ENCODE measurements at places on chromosomes 6 and 20. TPM values are rescaled to one million over a fixed set of nuclear protein-coding genes. Genes with fewer than 3 reads are reported as not detected.

Gene CNBD2
- 8.3 TPM for total RNA-seq

Gene TJAP1
- total RNA-seq = 23.7 TPM

Gene BIRC7
- 0.53 TPM for total RNA-seq

Gene OVOL2
- total RNA-seq = 35.8 TPM

Gene RPL10A
- total RNA-seq = 1,714 TPM

Gene PEX6
- total RNA-seq = 30.7 TPM

Gene LINC00237
- total RNA-seq = not detected

Gene MUC21
- not detected for total RNA-seq

Gene APOM
- 7.2 TPM for total RNA-seq

Gene HTR1B
- not detected for total RNA-seq

Gene CST5
- not detected for total RNA-seq

GRCh38 chr20:64217539-64218221 is 37.9 kb upstream of the PCMTD2 start:
- DNase-seq = no peak

- no peak for DNase-seq
Measured at GRCh38 chr6:16473184-16473907, 235.0 kb downstream of the GMPR start.

DNA sequence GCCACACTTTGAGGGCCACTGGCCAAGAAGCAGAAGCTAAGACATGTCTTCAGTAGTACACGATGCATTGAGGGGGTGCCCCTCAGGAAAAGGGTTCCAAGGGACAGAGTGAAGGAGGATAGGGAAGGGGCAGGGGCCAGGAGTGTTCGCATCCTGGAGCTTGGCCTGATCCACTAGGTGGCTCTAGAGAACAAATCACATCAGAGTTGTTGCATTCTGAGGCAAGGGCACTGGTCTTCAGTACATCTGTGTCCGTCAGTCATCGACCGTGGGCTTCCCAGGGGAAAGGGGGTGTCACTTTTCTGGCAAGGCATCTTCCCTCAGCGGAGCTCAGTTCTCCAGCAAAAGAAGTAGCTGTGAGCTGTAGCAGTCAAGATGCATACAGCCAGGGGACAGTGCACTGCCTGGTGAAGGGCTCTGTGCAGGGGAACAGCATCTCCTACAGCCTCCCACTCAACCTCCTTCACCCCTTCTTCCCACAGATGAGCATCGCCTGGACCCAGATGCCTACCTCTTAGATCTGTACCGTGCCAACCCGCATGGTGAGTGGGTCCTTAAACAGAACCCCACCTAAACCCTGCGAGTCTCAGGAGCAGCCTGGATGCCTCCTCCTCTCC is 47.8 kb downstream of the ARHGAP40 start:
- no peak for DNase-seq

GRCh38 chr20:63288581-63289251 is 4.3 kb upstream of the COL20A1 start:
- DNase-seq = no peak

- no peak for DNase-seq
Measured at GRCh38 chr6:152952045-152952444, 30.8 kb downstream of the FBXO5 start.

- DNase-seq = no peak
Measured at GRCh38 chr6:373031-373430, 18.5 kb upstream of the IRF4 start.

DNA sequence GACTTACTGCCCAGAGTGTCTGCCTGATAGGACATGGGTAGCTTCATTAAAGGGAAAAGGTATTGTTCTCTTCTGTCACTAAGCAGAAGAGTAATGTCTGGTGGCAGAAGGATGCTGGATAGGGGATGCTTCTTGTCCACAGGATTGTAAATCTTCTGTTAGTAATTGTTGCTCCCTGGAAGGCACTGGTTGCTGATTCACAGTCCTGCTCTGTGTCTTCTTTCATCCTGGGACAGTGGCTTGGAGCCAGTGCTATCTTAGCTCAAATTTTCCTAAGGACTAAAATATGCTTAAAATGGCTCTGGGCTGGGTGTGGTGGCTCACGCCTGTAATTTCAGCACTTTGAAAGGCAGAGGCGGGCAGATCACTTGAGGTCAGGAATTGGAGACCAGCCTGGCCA is 48.0 kb downstream of the SYTL3 start:
- DNase-seq = peak; percentile 36

DNA sequence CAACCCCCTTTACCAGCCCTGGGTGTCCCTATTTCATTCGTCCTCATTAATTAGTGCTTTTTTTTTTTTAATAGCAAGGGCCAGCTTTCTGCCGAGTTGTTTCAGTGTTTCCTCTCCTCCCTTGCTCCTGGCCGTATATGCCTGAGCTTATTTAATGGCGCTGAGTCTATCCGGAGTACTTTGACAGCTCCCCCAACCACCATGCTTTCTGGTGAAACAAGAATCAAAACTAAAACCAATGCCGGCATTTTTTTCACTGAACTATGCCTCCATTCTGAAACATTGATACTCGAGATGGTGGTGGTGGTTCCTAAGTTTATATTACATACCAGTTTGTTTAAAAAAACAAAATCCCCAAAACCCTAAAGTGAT is 1.2 kb downstream of the DCBLD1 start:
- no peak for DNase-seq

DNA sequence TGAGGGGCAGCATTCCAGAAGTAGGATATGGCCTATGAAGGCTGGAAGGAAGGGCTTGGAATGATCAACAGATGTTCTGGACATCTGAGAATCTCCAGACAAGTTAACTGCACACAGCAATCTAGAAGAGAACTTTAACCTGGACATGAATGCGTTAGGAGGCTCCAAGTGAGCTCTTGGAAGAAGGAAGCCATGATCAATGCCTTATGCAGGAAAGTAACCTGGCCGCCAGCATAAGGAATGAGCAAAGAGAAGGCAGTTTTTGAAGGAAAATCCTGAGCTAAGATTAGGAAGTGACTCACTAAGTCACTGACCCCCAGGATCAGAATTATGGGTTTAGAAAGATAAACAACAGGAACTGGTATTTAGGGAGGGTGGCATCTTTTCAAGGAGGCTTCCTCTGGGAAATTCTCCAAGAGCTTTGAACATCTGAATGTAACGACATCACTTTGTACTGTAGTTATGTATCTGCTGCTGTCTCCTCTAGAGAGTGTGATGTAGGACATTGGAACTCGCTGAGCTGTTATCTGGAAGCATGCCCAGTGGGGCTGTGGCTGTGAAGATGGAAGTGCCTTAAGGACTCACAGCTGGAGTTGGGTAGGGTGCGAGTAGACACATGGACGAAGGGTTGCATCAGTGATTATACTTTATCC is 236.8 kb downstream of the PACRG start:
- DNase-seq = peak; percentile 41

DNA sequence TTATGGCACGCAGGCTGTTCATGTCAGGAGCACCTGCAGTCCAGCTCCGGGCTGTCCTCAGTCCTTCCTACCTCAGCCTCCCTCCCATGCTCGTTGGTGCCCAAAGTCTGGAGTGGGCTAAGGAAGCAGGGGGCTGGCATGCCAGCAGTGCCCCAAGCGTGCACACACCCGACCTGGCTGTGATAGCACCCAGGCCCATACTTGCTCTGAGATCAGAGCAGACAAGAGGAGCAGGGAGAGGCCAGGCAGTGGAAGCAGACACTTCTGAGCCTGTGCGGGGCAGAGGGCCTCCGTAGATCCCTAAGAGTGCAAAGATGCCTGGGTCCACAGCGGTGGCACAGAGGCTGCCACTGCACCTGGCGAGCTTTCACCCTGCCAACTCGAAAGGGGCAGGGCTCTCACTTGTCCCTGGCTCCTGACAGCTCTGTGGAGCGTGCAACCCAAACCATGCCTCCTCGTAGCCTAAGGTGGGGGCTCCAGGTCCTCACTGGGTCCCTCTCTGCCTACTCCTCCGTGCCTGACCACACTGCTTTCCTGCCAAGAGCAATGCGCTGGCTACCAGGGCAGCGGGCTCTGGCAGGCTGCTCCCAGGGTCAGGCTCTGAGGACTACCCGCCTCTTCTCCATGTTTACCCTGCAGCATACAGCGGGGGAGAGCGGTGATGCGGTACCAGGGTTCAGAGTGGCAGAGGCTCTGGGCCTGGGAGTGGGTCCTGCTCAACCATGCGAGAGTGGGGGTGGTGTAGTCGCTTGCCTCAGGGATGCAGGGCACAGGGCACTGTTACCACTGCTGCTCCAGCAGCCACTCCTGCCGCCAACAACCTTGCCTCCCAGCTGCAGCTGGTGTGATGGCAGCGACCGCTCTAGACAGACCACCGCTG is 59.5 kb downstream of the MANEA start:
- DNase-seq = no peak

GRCh38 chr6:22828179-22829062 is 259.1 kb downstream of the HDGFL1 start:
- no peak for DNase-seq

GRCh38 chr6:113662688-113663333 is 194.3 kb upstream of the MARCKS start:
- no peak for DNase-seq

DNA sequence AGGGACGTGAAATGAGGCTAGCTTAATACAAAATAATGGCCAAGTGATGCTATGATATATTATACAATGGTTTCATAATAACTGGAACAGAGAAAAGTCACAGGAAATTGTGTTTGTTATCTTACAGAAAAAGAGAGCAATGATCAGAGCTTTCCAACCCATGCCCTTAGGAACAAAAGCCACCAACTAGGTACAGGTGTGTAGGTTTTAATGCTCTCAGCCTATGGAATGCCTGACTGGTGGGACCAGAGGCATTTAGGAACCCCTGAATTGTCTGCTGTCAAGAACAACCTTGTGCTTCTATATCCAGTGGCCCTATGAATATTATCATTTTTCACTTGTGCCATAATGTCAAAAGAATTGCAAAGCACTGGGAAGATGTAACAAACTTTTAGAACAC is 133.0 kb upstream of the RUNX2 start:
- DNase-seq = no peak

- no peak for DNase-seq
Measured at GRCh38 chr20:45938727-45939438, 4.4 kb downstream of the PCIF1 start.

DNA sequence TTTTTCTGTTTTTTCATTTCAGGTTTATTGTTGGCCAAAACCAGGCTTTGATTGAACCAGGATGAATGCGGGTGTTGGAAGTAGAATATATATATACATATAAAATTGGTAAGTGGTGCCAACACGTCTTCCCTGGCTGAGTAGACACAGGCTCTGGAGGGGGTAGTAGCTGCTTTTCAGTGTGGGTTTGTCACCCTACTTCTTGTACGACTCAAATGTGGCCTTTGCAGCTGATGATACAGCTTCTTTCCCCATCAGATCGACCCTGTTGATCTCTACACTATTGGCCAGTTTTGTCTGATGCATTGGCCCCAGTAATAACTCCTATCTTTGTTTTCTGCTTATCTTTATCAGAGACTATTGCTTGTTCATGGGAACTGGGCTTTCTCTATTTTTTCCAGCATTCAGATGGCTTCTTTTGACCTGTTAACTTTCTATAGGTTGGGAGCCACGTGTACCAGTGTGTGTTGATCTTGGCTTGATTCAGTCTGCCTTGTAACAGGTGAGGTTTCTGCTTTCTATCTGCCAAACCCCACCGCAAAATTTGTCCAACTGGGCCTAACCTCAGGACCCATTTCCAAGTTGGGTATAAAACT is 2.7 kb upstream of the ZNFX1 start:
- no peak for DNase-seq

DNA sequence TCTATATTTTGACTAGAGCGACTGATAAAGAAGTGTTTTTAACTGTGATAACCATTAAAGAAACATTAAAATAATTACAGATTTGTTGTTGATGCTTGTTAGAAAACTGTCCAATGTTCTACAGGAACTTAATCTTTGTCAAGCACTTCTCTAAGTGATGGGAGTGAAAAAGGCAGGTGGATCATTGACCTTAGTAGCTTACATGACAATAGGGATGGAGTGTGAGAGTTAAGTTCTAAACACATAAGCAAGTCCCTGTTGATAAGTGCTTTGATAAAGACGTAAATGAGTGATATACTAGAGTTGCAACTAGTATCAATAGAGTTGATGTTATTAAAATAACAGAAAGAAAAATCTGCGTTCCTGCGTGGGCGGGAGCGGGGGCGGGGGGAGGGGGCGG is 931.5 kb upstream of the EPHA7 start:
- DNase-seq = no peak

- no peak for DNase-seq
Measured at GRCh38 chr6:67679566-67680296, 955.4 kb upstream of the ADGRB3 start.

DNA sequence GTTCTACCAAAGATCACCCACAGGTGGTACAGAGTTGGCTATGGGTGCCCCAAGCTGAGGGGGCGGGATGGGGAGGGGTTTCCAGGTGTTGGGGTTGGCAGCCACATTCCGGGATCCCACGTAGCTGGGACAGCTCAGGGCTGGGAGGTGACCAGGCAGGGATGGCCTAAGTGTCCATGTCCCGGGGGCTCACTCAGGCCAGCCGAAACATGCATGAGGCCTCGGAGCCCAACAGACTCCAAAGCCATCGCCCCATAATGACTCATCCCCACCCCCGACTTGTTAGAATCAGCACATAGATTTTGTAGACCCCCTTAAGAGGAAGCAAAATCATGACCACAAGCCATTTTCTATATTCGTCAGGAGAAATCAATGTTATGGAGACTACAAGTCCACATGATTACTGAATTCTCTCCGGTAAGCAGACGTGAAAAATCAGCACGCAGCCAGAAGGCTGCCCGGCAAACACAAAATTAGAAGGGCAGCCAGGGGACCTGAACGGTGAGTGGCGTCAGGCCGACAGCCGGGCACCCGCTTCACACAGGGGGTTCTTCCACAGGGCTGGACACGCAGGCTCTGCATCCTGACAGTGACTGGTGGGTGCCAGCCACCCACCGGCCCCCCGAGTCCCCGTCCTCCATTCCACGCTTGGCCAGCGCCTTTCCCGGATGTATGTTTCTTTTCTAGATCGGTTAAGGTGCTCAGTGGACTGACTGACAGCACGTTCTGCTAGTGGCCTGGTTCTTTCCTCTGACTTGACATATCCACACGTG is 81.2 kb downstream of the RAMACL start:
- DNase-seq = peak; percentile 76

- DNase-seq = no peak
Measured at GRCh38 chr6:158014505-158015187, 33.0 kb downstream of the SYNJ2 start.

DNA sequence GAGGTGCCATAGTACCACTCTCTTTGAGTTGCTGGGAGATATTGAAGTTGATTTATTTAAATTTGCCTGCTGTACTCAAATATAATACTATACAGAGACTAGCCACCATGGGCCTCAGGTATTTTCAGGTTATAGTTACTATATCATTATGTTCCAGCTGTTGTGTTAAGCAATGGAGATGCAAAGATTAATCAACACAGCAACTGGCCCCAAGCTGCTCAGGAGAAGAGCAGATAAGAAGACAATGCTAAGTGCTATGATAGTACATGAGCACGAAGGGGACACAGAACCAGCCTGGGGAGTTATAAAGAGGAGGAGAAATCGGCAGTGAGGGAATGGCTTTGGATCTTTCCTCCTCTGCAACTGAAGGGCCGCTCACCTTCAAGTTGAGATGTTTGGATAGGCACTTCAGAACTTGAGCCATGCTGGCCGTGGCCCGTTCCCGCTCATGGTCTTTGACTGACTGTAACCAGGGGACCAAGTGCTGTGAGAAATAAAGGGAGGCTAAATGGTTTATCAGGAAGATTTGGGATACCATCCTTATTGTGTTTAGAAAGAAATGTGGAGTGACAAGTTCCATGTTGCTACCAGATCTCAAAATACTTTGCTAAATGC is 24.3 kb upstream of the RPN2 start:
- DNase-seq = no peak
